Left renal cortex interstitium (tissue), 4 donors: ENCODE measurements at places on chromosomes 12 and 14.

DNA sequence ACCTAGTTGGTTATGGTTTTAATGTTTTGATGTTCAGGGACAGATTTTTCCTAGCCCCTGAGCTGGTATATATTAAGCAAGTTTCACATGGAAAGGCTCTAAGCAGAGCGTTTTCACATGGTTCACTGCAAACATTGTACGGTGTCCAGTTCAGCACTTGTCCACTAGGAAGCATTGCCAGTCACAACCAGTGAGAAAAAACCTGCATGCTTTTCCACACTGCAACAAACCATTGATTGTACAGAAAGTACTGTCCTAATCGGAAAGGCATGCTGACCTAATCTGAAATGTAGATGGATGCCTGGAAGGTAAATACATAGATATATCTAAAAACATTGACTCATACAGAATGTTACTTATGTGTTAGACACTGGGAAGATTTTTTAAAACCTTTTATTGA lies 25.0 kb upstream of the NPAS3 start:
- DNase-seq, result no peak

DNA sequence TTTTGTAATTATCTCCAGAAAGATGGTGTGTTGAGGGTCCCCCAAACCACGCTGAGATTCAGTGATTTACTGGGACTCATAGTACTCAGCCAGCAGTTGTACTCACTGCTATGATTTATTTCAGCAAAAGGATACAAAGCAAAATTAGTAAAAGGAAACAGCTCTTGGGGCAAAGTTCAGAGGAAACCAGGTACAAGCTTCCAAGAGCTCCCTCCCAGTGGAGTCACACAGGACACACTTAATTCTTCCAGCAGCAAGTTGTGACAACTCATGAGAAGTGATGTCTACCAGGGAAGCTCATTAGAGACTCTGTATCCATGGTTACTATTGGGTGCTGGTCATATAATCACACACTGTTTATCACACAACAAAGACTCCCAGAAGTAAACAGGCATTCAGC lies 38.7 kb downstream of the TTC8 start:
- no peak for DNase-seq

DNA sequence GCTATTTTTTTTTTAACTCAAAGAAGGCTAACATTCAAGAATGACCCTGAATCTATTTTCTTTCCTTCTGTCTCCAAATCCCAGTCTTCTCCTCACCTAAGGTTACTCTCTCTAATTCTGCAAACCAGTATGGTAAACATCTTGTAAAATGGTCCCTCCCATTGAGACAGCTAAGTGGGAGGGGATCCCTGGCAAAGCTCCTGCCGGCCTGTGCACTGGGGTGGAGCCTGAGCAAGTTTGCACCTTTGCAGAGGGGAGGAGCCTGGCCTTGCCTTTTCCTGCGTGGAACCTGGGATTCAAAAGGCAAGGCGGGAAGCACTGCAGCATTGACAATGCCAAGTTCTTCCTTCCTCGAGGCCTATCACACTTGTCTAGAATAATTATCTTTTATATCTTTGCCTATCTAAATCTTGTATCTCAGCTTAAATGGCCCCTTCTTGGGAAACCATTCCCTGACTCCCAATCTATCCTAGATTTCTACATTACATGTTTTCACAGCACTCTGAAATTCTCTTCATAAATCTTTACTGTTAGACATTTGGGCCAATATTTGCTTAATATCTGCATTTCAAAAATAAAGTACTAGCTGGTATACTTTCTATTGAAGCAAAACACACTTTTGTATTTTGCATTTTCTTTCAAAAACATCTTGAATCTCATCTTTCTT lies 83.0 kb downstream of the EPS8 start:
- no peak for DNase-seq

GRCh38 chr12:4289231-4289878 lies 15.8 kb downstream of the CCND2 start:
- DNase-seq, result no peak

GRCh38 chr14:62905566-62905965 lies 139.7 kb downstream of the KCNH5 start:
- DNase-seq, result no peak
